ENCODE measurements at places on chromosomes 12 and 14.

GRCh38 chr12:20620261-20620660 is 74.9 kb upstream of the SLCO1C1 start:
- no peak for ATAC-seq

DNA sequence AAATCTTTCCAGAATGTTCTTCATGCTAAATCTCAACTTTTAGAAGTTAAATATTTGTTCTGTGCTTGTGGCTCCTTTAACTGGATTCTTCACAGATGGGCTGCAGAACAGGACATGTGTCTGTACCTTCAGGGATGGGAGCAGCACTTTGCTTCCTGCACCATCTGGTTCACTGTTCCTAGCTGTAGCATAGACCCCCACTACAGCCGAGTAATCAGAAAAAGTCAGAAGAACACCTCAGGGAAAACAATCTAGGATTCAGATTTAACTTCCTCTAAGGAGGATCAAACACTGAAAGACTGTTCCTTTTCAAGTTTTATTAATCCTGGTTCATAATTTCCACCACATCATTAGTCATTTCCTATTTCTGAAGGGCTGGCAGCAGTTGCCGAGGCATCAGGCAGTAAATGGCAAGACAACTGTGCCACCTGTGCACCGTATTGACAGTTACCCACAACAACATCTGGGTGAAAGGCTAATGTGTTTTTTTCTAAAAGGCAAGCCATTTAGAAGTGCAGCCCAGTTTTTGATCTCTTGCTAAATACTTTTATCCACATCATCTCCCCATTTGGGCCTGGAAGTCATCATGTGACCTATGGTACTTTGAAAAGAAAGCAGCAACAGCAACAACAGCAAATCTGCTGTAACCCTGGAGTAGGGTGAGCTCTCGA is 212.8 kb upstream of the BMP4 start:
- no peak for ATAC-seq

DNA sequence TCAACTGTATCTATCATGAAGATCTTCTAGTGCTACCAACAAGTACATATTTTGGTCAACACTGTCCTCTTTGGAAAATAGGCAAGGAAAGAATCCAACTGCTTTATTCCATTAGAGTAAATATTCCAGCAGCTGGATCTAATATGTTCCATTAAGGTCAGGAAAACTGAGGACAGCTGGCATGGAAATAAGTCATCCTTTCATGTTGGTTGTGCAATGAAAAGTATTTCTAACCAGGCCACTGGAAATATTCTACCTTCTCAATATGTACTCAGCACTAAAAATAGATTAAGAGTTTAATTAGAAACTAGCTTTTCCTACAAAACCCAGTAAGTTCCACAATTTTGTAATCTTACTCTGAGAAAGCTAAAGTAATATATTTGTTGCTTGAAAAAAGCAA is 19.6 kb downstream of the HIGD1C start:
- no peak for ATAC-seq

GRCh38 chr12:48592591-48593086 is 22.8 kb upstream of the LALBA start:
- ATAC-seq = no peak

DNA sequence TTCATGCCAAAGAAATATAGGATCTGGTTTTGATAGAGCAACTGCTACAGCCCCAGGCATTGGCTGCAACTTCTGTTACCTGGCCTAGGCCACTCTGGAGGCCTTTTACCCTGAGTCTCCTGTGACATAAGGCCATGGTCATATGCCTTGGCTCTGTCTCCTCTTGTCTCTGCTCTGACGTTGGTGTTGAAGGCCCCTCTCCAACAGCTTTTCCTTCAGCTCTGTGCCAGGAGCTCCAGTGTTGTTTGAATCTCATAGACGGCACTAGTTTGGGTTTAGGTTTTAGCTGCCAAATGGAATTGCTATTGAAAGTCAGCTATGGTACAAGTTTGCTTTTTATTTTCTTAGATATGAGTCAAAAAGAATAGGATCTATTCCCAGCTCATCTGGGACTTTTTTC is 41.1 kb downstream of the TTLL5 start:
- ATAC-seq = no peak

- no peak for ATAC-seq
Observed at GRCh38 chr12:131458931-131459772, 251.7 kb upstream of the SFSWAP start.

DNA sequence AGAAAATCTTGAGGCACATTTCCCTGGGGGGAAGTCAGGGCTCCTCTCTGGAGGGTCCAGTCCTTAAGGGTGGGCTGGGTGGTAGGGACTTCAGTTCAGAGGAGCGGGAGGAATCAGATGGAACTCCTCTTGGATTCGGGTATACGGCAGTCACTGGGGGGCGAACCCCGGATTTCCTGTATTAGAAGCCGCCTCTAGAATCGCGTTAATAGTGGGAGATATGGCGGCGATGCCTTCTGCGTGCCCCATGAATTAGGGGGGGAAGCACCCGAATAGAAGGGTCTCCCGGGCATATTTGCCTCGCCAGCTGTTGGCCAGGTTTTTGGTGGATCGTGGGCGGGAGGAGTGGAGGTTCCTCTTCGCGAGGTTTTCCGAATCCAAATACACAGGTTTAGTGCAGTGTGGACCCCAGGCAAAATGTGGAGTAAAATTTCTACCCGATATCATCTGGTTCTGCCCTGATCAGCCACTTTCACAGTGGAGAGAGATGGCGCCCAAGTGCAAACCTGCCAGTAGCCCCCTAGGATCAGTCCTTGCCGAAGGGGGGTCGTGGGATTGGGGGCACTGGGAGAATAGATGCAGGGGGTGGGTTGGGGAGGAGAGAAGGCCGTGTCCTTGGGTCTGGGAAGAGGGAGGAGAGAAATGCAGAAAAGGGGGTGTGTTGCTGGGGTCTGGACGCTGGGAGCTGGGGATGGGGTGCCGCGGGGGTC is 628 bp downstream of the MEG3 start:
- no peak for ATAC-seq

GRCh38 chr14:33844118-33844517 is 106.8 kb downstream of the EGLN3 start:
- ATAC-seq = no peak

DNA sequence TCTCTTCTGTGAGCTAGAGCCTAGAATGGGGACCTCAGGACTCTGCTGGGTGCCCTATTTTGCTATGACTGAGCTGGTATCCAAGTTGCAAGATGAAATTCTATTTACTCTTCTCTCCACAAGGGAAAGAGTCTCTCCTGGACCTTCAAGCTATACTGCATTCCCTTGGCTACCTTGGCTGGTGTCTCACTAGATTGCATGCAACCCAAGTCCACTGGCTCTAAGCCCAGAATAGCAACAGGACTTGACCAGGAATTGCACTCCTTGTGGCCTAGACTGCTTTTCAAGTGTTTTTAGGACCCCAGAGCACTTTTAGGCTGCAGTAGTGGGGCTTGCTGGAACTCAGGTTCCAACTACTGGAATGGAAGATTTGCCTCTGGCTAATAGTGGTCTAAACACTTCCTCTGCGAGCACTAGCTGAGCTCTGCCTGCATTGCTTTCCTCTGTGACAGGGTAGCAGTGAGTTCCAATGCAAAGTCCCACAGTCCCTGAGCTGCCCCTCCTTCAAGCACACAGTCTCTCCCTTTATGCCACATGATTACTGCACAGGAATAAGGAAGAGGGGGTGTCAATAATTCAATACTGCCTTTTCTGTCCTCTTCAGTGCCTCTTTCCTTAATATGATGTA is 1009.1 kb upstream of the FLRT2 start:
- no peak for ATAC-seq

DNA sequence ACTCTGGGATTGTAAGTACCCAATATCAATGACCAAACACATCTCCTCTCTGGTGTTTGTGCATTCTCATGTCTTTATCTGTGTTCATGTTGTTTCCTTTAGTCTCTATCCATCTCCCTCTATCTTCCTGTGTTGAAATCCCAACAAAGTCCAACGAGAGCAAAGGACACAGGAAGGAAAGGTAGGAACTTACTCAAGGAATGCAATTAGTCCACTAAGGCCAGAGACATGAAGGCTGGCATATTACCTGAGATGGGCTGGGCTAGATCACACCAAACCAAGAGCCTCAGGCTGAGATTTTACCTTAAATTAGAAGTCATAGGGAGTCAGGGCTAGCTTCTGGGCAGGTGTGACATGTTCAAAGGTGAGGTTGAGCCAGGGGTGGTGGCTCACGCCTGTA is 14.3 kb upstream of the LGALS3 start:
- no peak for ATAC-seq

DNA sequence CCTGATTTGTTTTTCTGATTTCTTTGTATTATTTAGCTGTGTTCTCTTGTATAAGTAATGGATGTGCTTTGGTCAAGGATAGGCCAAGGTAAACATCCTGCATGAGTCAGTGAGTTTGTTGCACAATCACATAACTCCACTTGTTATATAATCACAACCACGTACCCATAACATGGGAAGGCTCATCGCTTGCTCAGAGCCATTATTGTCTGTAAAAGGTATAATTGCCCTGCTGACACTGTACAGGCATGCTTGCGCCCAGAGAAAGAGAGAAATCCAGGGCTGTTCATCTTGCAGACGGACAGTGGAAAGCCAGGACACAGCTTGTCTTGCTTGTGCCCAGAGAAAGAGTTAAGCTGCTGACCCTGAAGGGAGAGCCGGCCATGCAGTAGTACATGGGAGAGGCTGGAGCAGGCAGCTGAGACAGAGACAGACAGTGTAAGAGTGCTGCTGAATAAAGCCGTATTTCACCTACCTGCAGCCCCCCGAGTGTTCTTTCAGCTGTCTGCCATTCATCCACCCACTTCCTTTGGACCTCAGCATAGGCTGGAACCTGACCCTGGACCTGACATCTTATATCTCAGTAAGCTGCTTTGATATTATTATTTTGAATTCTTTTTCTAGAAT is 174.7 kb upstream of the DAAM1 start:
- no peak for ATAC-seq

GRCh38 chr14:59316151-59316830 is 127.8 kb downstream of the DAAM1 start:
- ATAC-seq = no peak

- ATAC-seq = no peak
Observed at GRCh38 chr12:51744957-51745356, 103.6 kb downstream of the FIGNL2 start.

DNA sequence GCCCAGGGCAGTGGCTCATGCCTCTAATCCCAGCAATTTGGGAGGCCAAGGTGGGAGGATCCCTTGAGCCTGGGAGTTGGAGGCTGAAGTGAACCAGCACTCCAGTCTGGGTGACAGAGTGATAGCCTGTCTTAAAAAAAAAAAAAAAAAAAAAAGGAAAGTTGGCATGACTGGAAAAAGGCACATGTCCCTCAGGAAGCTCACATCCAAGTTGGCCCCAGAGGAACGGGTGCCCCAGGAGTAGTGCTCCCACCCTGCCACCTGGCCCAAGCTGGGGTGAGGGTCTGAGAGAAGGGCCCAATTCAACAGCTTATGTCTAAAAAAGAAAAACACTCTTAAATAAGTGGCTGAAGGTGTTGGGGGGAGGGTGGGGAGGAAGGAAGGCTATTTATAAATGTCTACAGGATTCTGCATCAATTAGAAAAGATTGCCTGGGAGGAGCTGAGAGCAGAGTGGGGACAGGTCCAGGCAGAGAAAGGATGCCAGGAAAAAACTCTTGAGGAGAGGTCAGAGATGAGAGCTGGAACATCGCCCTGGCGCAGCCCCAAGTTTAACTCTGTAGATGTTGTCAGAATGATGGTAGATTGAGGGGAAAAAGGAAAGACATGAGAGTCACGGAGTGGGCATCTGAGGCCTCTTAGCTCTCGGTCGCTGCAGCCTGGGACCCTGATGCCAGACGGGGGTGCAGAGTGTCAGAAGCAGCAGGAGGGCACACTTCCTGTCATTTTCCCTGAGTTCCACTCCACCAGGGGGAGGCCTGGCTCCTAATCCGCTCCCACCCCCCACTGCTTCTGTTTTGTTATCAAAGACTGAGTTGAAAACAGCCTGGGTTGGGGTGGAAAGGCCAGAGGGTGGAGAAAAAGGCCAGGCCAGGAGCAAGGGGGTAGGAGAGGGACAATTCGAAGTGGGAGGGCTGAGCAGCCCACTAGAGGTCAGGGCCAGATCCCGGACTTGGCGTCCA is 7.3 kb downstream of the SPRYD3 start:
- no peak for ATAC-seq

DNA sequence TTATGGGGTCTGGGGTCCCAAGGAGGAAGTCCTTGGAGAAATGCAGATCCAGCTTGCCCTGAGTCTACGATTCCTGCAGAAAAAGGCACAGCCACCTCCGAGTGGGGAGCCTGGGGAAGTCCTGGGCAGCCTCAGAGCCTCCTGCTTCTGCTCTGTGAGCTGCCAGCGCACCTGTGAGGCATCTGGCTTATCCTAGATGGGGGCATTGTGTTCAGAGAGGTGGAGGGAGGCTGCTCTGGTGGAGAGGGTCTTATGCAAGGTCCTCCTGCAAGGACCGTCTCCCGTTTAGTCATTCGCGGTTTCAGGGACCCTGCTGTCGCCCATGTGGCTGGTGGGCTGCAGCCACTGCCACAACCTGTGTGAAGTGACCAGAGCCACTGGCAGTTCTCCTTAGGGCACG is 53.0 kb upstream of the PRMT8 start:
- no peak for ATAC-seq

DNA sequence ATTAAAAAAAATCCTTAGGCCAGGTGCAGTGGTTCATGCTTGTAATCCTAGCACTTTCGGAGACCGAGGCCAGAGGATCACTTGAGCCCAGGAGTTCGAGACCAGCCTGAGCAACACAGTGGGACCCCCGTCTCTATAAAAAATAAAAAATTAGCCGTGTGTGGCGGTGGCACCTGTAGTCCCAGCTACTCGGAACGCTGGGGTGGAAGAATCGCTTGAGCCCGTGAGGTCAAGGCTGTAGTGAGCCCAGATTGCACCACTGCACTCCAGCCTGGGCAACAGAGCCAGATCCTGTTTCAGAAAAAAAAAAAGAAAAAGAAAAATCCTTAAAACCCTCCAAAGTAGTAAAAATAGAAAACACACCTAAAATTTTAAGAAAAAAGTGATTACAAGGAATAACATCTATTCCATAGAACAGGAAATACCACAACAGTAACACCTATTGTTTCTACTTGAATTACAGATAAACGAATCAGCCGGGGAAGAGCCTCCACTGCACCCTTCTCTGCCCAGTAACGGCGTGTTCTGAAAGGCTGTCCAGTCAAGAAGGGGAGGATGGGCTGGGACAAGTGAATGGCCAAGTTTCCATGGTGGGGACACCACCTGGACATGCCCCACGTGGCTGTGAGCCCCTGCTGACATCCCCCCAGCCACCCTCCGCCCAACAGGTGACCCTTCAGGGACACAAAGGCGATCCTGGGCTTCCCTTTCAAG is 17.8 kb downstream of the POLE start:
- no peak for ATAC-seq

DNA sequence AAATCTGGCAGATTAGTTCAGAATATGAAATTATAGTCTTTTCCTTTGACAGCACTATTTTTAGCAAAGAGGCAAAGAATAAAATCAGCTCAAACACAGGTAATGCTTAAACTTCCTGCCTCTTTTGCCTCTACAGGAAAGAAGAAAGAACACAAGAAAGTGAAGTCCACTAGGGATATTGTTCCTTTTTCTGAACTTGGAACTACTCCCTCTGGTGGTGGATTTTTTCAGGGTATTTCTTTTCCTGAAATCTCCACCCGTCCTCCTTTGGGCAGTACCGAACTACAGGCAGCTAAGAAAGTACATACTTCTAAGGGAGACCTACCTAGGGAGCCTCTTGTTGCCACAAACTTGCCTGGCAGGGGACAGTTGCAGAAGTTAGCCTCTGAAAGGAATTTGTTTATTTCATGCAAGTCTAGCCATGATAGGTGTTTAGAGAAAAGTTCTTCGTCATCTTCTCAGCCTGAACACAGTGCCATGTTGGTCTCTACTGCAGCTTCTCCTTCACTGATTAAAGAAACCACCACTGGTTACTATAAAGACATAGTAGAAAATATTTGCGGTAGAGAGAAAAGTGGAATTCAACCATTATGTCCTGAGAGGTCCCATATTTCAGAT is 17.4 kb downstream of the TMPO start:
- ATAC-seq = no peak

- ATAC-seq = peak; percentile 6
Observed at GRCh38 chr12:117189725-117190209, 503 bp downstream of the FBXO21 start.

All from activated CD4-positive, CD25-positive, alpha-beta regulatory T cell treated with anti-CD3 and anti-CD28 coated beads, Interleukin-2, amount 50 U/mL, for 24 hours (primary cell).